Stimulated activated CD8-positive, alpha-beta memory T cell treated with anti-CD3 and anti-CD28 coated beads, Interleukin-7, amount 100 ng/mL, for 1 hour (primary cell): ENCODE measurements at places on chromosomes 11 and 22.

DNA sequence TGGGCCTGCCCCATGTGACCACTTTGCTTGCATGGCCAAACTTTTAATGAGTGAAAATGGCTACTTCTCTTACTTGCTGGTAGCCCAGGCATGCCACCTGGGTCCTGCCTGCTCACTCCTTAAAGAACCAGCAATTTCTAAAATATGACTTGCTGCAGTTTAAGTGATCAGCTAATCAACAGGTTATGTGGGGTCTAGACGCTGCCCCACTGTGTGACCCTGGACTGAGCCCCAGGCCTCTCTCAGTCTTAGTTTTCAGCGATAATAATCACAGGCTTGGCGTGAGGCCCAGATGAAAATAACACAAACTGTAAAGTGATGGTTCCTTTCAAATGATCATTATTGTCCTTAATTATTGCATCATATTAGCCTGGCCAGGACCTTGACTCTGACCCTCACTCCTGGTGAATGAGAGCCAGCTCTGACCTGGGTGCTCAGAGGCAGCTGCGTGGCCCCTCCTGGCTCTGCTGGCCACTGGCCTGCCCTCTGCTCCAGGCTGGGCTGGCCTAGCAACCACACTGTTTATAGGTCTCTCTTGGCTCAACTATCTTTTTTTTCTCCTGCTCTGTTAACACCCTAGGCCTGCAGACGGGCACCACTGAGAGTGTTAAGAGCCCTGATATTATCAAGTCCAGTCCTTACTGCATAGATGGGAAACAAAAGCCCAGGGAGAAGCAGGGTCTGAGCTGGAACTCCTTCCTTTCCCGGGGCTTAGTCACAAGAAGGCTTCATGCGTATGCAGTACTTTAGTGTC lies 89.7 kb downstream of the RRM1 start:
- DNase-seq = no peak

- DNase-seq = no peak
Observed at GRCh38 chr11:45079075-45079444, 67.4 kb upstream of the PRDM11 start.

GRCh38 chr11:14347494-14347893 lies 11.5 kb downstream of the RRAS2 start:
- DNase-seq = no peak

DNA sequence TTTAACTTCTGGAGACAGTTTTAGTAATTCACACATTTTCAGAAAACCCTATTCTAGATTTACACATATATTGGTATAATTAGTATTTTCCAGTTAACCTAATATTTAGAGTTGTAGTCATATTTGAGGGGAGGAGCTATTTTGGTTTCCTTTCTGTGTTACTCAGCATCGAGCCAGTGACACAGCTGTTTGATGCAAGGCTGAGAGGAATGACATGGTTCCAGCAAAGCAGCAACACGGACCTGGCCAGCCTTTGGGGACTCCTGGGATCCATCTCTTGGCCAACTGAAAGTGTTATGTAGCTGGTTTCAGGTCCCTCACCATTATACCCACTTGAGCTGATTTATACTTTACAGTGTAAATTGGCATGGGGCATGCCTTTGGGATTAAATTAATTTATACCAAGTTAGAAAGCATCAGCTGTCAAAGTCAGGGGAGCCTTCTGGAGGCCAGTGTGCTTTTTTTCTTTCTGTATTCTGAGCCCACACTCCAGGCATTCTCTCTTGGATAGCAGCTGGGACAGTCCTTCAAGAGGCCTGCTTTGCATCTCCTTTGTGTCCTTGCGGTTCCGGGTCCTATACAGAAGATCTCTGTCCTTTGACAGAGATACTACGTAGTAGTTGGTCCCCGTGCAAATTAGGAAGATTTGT lies 91.3 kb upstream of the SLC25A18 start:
- DNase-seq = no peak
